ENCODE measurements at places on chromosomes 5 and 9.

GRCh38 chr5:84306601-84307000 lies 78.1 kb downstream of the EDIL3 start:
- no peak for DNase-seq

DNA sequence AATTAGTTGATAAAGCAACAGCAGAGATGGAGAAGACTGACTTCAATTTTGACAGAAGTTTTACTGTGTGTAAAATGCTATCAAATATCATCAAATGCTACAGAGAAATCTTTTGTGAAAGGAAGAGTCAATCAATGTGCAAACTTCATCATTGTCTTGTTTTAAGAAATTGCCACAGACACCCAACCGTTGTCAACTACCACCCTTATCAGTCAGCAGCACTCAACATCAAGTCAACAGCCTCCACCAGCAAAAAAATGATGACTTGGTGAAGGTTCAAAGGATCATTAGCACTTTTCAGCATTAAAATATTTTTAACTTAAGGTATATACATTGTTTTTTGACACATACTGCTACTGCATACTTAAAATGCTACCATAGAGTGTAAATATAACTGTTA lies 888.8 kb downstream of the CDH18 start:
- DNase-seq: no peak

- no peak for DNase-seq
Observed at GRCh38 chr5:62948301-62948700, 369.7 kb downstream of the LRRC70 start.

DNA sequence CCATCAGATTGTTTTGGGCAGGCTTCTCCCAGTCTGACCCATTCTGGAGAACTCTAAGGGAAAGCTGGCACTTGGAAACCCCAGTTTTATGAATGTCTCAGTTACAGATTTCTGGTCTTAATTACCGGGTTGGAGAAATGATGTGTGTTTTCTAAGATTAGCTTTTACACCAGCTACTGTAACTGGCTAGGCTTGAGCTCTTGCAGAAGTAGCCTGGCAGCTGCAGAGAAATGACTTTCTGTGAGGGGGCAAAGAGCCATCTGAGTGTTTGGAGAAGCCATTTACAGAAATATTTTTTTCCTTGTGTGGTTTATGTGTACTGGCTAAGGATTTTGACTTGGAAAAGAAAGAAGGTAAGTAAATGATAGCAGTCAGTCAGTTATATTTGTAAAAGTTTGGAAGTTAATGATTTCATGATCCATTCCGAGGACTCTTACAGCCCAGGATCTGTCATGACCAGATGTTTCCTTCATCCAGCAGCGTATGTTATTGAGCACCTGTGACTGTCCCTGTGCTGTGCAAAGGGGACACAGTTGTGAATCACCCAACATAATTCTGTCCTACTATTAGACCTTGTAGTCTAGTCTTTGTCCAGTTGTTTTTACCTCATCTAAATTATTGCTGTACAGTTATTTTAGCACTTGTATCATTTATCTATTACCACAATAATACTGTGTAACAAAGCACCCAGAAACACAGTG lies 53.7 kb upstream of the GDNF start:
- no peak for DNase-seq
